Thoracic aorta (tissue), 2 donors: ENCODE measurements at places on chromosomes 6 and 20. TPM values are rescaled to one million over a fixed set of nuclear protein-coding genes. Genes with fewer than 3 reads are reported as not detected.

The C6orf132 gene
- 0.54 TPM for total RNA-seq

The SHLD1 gene
- total RNA-seq: 5.3 TPM

- H3K27ac ChIP-seq: no peak overlapping the region
- H3K27me3 ChIP-seq: no peaks in the 10 kb centered on the region
- no peak for DNase-seq
- no peaks in the 10 kb centered on the region for H3K36me3 ChIP-seq
- H3K4me3 ChIP-seq: no peak overlapping the region
These were observed 31.9 kb downstream of the DUSP22 start for GRCh38 chr6:324116-324728.

GRCh38 chr20:19211661-19212468, 577 bp upstream of the SLC24A3 start:
- no peak for DNase-seq
- H3K27me3 ChIP-seq: no peaks in the 10 kb centered on the region
- H3K4me1 ChIP-seq: peaks cover 23% of the 10 kb centered on the region
- peak overlapping the region; percentile 78 for H3K4me3 ChIP-seq
- no peaks in the 10 kb centered on the region for H3K36me3 ChIP-seq

DNA sequence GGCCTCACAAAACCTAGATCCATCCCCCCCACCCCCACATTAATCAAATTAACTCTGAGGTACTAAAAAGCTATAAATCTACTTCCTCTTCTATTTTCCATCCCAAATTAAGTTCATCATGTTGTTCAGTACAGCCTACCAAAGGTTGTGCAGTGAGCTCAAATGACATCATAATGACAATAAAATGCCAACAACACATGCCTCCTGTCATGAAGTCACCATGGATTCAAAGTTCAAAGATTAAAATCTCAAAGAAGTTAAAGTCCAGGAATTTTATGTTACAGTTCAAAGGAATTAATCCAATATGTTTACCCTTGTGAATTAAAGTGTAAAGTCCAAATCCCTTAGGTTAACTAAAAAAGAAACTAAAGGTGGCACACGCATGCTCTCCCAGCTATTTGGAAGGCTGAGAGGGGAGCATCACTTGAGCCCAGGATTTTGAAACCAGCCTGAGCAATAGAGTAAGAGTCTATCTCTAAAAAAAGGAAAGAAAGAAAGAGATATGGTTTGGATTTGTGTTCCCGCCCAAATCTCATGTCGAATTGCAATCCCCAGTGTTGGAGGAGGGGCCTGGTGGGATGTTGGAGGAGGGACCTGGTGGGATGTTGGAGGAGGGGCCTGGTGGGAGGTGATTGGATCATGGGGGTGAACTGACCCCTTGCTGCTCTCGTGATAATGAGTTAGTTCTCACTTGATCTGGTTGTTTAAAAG, 25.7 kb upstream of the SIRT5 start:
- H3K4me3 ChIP-seq: no peak overlapping the region
- H3K27ac ChIP-seq: no peak overlapping the region
- no peaks in the 10 kb centered on the region for H3K4me1 ChIP-seq
- no peaks in the 10 kb centered on the region for H3K36me3 ChIP-seq
- DNase-seq: no peak
